ENCODE measurements at places on chromosomes 5 and 9. TPM values are rescaled to one million over a fixed set of nuclear protein-coding genes. Genes with fewer than 3 reads are reported as not detected.

The LCN9 gene
- polyA plus RNA-seq = not detected

The CBY3 gene
- not detected for polyA plus RNA-seq

GRCh38 chr5:122501089-122501435, 189.0 kb downstream of the SNCAIP start:
- DNase-seq = no peak

DNA sequence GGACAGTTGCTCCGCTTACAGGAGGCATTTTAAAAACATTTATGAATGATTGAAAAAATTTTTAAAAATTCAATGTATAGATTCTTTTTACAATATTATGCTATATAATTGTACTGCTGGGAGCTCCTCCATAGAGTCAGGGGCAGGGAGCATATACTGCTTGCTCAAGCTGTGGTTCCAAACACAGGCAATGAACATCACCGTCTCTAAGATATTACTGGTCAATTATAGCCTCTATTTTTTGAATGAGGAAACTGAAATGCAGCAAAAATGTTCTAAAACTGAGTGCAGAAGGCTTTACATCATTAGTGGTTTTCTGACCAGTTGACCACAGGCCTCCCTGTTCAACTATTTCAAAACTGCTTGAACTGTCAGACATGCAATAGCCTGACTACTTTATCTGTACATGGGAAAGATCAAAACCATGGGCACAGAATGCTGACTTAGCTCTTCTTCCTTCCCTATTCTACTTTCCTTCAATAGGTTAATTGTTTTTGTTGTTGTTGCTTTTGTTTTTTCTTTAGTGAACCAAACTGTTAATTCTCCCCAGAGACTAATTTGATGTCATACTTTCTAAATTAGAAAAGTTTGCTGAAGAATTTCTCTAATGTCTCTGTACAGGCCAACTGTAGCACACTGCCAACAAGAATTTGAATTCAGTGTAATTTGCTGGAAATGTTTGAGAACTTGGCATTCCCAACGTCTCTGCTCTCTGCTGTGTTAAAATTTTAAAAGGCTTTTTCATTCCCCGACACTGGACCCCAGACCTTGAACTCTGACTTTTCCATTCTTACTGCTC, 107.6 kb upstream of the MPDZ start:
- DNase-seq = no peak

GRCh38 chr5:42492974-42493373, 69.7 kb downstream of the GHR start:
- no peak for DNase-seq

DNA sequence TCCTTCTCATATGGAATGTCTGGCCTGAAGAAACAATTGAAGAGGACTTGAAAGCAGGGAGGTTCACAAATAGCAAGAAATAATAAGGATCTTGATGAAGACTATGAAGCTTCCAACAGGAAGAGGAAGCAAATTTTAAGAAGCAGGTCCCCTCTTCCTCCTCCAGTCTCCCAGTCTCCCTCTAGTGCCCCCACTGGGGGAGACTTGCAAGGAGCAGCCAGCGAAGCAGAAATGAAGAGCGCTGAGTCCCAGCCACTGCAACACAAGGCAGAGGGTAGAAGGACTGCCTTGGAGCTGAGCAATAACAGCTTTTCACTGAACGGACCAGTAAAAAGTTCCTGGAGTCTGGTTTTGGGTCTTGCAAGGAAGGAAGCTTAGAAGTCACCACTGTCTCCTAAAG, 32.6 kb upstream of the ACO1 start:
- no peak for DNase-seq

DNA sequence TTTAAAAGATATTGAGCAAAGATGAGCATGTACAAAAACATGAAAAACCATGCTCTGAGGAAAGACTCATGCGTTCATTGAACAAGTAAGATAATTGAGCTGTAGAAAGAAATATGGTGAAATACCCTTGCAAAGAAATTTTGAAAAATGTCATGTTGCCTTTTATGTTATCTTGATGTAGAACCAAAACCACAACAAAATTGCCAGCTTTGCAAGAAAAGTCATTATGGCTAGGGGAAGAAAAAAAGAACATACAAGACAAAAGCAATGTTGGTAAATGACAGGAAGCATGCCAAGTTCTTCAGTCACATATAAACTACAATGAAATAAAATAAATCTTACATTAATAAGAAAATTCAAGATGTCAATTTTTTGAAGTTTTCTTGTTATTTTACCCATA, 368.0 kb downstream of the IRX1 start:
- DNase-seq = no peak

DNA sequence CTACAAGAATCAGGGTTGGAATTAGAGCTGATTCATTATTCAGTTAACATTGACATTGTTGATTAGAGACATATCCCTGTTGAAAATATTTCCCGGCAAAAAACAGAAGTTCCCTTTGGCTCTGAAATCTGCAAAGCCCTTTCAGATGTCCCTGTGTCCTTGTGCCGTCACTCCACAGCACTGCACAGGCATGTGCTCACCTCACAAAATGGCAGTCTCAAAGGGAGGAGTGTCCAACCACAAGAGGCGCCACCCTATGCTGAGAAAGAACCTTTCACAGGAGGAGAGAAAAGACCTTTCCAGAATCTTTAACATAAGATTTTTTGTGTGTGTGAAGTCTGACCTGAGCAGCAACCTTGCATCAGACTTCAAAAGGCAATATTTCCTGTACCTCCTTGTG, 112.8 kb upstream of the PRSS3 start:
- no peak for DNase-seq

DNA sequence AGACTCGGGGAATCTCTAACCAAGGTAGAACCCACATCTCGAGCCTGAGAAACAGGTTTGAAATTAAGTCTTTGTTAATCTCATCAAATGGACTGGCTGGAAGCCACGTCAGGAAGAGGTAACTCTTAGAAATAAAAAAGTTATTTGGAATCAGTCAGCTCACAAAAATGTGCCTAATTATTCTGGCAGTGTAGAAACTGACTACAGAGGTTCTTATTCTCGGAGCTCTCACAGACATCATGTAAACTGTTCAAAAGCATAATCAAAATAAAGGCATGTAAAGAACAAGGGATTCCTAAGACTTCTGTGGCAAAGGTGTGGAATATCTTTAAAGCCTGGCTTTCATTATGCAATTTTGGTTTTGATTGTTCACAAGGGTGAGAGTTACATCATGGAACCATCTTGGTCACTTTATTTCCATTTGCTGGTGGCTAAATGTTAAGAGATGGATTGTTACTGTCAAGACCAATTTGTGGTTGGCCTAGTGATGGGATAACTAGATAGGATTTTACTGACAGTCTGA, 85.1 kb downstream of the OTULIN start:
- no peak for DNase-seq
